ENCODE measurements at places on chromosomes 5 and 9.

GRCh38 chr5:133853646-133854365 lies 114.6 kb downstream of the C5orf15 start:
- no peak for DNase-seq

- DNase-seq = peak; percentile 79
Observed at GRCh38 chr5:154390096-154390495, 55.7 kb upstream of the SAP30L start.

- DNase-seq = no peak
Observed at GRCh38 chr5:89374818-89375521, 492.0 kb upstream of the MEF2C start.

GRCh38 chr5:154850255-154851062 lies at the start of gene FAXDC2:
Gene FAXDC2, minus strand, starts transcription at chr5:154850603. Its CDS starts 12,425 bp downstream, at chr5:154838178.
- peak; percentile 75 for DNase-seq

- no peak for DNase-seq
Observed at GRCh38 chr9:29640507-29640906, 2067.2 kb upstream of the C9orf72 start.

DNA sequence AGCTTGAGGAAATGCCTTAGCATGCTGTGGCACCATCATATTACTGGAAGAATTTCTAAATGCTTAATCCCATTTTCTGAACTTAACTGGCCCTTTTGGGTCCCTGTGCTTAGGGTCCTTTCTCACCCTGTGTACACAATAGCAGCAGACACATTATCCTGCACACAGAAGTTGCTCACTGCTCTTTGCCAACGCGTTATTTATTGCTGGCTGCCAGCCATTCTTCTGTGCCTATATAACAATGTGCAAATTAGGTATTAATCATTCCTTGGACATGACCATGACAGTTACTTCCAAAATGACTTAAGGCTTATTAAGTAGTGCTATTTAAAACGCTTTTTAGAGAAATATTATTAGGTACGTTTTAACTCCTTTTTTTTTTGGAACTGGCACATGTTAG lies 134.7 kb downstream of the FBN2 start:
- DNase-seq = no peak

Measured in fibroblast of skin of right biceps (primary cell).